ENCODE measurements at places on chromosomes 13 and 19.

DNA sequence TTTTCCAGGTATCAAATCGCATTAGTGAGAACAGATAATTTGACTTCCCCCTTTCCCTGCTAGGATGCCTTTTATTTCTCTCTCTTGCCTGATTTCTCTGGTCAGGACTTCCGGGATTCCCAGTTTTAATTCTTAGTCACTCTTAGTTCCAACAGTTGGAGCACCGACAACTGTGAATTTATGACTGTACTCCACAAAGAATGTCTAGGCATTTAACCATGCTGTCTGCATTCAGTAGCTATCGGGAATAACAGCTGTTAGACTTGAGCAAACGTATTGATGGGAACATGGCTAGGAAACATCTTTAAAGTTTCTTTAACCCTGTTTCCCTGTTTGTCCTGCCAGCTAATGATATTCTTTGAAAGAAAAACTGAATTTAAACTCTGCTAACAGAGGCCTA, 14.1 kb upstream of the SPACA7 start:
- DNase-seq, result no peak

DNA sequence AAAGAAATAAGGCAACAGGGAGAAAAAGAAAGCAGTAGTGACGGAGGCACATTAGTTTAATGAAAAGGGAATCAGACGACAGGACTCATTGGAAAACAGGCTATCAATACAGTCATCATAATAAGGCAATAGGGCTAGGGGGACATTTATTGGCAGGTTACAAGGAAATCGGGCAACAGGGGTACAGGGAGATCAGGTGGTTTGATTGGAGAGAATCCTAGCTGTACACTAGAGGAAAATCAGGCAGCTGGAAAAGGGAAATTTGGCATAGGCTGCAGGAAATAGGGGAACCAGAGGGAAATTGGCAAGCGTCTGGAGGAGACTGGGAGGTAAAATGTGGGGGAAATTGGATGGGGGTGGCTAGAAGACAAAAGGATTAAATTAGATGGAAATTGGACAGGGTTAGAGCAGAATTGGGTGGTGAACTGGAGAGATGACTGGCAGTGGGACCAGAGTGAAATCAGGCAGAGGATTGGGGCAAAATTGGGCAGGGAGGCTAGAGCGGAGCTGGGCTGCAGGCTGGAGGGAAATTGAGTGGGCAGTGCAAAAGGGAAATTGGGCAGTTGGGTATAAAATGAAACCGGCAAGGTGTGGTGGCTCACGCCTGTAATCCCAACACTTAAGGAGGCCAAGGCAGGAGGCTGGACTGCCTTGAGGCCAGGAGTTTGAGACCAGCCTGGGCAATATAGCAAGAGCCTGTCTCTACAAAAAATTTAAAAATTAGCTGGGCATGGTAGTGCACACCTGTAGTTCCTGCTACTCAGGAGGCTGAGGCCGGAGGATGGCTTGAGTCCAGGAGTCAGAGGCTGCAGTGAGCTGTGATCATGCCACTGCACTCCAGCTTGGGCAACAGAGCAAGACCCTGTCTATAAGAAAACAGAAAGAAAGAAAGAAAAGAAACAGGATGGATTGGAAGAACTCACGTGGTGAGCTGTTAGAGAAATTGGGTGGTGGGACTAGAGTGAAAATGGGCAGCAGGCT, 7.4 kb downstream of the LRFN3 start:
- DNase-seq, result no peak

GRCh38 chr13:99636306-99636705, 135.0 kb downstream of the TM9SF2 start:
- no peak for DNase-seq

DNA sequence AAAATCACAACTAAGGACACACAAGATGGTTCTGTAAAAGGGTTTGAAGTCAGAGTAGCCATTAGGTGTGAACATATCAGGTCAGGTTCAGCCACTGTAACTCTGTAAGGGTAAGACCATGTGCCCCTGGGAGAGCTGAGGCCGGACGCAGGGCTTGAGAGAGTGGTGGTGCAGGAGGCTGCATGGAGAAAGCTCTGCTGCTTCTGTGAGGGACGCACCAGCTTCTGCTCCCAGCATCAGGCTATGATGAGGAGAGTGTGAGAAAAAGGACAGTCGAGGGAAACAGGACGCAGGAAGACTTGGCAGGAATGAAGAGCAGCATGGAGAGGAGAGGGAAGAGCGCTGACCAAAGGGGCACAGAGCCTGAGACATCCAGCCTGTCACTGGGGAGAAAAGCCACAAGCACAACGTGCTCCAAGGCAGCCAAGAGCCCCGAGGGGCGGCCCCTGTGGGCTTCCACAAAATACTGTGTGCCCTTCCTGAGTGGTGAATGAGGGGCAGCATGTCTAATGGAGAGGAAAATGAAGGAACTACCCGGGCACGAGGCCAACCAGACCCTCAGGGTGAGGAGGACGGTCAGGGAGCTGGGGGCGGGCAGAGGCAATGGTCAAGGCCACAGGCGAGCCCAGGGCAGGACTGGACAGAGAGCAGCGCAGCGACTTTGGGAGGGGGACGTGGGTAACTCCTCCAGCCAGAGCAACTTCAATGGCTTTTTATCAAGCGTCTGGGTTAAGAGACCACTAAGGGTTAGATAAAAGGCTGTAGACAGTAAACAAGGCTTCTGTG, 107.7 kb downstream of the COL4A1 start:
- no peak for DNase-seq

DNA sequence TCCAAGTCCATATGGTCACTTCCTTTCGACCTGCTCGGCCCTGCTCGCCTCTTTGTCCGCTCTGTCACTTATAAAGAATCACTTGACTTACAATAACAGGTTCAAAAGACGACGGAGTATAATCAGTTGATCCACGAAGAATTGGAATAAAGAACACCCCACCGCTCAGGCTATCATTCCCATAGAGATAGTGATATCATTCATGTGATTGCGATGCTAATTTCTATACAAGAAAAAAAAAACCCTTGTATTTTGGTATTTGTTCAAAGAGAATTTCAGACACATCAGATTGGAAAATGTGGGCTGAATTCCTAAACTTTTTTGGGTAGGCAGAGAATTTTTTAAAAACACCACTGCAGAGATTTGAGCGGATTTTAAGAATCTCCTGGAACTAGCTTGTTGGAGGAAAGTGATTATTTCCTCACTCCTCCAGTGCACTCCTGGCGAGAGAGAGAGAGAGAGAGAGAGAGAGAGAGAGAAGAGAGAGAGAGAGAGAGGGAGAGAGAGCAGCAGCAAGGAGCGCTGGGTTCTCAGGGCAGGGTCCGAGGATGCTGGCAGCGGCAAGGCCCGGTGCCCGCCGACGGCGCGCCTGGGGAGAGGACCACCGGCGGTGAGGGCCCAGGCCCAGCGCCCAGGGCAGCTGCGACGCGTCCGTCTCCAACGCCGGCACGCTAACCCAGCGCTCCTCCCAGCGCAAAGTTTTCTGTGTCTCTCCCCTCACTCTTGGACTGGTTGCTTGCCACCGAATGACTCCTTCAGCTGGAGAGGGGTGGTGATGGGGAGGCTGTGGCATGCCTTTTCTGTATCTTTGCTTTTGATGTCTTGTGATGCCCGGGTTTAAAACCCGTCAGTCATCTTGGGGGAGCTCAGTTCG, 149.0 kb upstream of the ZNF536 start:
- no peak for DNase-seq

Measured in hematopoietic multipotent progenitor cell treated with erythropoietin and hydrocortisone succinate and interleukin-3 and kit ligand, for 4 days (in vitro differentiated cells).